ENCODE measurements at places on chromosomes 7 and 10. TPM values are rescaled to one million over a fixed set of nuclear protein-coding genes. Genes with fewer than 3 reads are reported as not detected.

- no peak for DNase-seq
Observed at GRCh38 chr10:230758-231157, 95.5 kb downstream of the ZMYND11 start.

The ACBD5 gene
- total RNA-seq = 27.9 TPM

- no peak for DNase-seq
Observed at GRCh38 chr7:135177028-135177696, 6.7 kb upstream of the CYREN start.

The ODAD2 gene
- 4.5 TPM for total RNA-seq

The C10orf90 gene
- not detected for total RNA-seq

DNA sequence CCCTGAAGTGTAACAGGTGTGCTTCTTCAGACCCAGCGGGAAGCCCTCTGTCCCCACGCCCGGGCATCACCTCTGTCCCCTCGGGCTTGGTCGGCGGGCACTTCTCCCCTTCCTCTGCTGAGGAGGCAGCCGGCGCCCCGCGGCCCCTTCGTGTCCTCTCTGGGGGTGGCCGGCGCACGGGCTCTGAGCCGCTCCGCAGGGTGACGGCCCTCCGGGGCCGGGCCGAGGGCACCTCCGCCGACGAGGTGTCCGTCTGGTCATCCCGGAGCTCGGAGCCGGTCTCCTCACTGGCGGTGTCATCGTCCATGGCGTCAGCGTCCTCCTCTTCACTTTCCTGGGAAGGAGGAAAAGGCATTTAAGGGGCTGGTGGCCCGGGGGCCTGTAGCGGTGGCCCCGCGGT, 239.0 kb downstream of the SFMBT2 start:
- no peak for DNase-seq

- DNase-seq = no peak
Observed at GRCh38 chr7:144118341-144118740, 4.6 kb upstream of the OR2A14 start.

DNA sequence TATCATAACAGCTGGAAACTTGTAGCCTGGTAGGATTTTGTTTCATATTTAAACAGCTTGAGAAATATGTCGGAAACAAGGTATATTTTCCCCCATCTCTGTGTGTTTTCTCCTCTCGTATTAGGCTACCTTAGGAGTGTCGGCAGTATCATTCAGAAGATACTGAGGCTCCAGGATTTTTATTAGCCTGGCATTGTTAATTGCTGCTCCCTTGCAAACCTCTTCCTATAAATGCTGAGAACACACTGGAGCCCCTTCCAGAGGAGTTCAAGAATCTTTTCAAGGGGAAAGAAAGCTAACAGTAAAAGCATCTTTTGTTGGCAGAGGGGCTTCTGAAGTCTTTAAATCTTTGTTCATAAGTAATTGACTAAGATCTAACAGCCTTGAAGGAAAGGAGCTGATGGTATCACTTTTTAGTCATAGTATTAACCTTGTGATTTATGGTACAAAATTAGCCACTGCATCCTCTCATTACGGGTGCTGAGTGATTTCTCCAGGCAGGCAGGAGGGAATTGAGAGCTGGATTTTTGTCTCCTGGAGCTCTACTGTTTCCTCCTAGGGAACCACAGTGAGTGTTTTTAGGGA, 998.7 kb downstream of the LRMDA start:
- DNase-seq = no peak

- peak; percentile 92 for DNase-seq
Observed at GRCh38 chr7:99551767-99552463, at the start of gene FAM200A. FAM200A (minus strand) TSS chr7:99552114; CDS start chr7:99548407, 3,707 bp downstream.

DNA sequence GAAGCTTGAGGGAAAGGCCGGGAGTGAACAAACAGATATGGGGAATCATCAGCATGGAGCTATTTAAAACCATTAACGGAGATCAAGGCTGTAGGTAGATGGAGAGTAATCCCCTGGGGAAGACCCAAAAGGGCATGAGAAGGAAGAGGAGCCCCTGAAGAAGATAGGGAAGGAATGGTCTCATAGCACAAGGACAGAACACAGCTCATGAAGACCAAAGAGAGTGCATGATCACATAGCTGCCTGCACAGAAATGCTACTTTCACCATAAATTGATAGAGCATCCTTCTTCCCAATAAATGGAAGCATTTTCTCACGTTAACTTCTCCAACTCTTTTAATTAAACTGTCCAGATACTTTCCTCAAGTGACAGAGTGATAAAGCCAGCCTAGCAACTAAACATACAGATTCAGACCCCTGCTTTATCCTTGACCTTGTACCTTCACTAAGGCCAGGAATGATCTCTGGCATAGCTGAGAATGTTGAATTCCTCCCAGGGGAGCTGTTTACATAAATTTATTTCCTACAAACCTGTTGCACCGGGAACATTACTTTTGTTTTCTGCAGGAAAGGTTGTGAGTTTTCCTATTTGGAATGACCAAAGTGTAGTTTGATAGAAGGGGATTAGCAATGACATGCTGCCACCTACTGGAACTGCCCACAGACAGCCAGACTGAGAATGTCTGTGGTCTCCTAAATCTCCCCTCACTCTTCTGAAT, 110.8 kb upstream of the LRGUK start:
- DNase-seq = no peak

DNA sequence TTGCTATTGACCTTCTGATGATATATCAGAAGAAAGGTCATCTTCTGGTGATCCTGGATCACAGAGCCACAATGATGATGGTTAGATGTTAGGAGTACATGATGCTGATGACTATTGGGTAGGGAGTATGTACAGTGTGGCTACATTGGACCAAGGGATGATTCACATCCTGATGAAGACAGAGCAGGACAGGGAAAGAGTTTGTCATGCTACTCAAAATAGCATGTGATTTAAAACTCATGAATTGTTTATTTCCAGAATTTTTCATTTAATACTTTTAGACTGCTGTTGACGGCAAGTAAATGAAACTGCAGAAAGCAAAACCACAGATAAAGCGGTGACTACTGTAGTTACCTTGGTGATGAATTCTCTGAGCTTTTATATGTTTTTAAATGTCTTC, 397.3 kb downstream of the PPP1R3A start:
- no peak for DNase-seq

- no peak for DNase-seq
Observed at GRCh38 chr10:110461530-110461929, 36.2 kb upstream of the DUSP5 start.

The PRF1 gene
- total RNA-seq = 29.5 TPM

The H2BK1 gene
- total RNA-seq = not detected

The CHAT gene
- total RNA-seq = not detected

The WNT8B gene
- total RNA-seq = 0.18 TPM

The PAPOLB gene
- 0.24 TPM for total RNA-seq

GRCh38 chr7:106313456-106313901, 28.7 kb upstream of the NAMPT start:
- DNase-seq = no peak

The ZNRF2 gene
- 26.6 TPM for total RNA-seq

GRCh38 chr10:99784016-99784726, 1.7 kb downstream of the ABCC2 start:
- DNase-seq = no peak

The AQP1 gene
- 826 TPM for total RNA-seq

The ANKIB1 gene
- total RNA-seq = 48.0 TPM

- DNase-seq = no peak
Observed at GRCh38 chr10:100043344-100043743, 33.6 kb upstream of the DNMBP start.

DNA sequence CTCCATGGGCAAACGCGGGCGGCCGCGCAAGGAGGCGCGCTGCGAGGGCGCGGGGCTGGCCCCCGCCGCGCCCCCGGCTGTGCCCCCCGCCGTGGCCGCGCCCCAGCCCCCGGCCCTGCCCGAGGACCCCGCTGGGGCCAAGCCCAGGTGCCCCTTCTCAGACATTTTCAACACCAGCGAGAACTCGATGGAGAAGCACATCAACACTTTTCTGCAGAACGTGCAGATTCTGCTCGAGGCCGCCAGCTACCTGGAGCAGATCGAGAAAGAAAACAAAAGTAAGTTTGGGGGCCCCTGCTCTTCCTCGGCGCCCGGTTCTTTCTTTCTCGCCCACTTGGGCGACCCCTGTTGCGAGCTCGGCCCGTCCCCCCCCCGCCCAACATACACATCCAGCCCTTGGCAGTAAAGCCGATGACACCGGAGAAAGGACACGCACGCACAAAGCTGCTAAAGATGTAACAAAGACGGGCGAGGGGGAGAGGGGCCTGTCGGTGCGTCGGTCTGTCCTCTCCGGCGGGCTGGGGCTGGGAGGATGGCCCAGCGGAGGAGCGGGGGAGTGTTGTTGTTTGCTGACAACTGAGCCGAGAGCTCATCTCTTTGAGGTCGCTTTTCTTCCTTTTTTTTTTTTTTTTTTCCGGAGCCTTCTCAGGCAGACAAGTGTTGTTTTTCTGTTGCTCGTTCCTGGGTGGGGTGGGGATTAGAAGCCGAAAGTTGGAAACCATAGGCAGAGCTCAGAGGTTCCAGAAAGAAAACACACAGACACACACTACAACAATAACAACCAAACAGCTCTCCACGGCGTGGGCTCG, 604 bp downstream of the MXI1 start:
- no peak for DNase-seq

DNA sequence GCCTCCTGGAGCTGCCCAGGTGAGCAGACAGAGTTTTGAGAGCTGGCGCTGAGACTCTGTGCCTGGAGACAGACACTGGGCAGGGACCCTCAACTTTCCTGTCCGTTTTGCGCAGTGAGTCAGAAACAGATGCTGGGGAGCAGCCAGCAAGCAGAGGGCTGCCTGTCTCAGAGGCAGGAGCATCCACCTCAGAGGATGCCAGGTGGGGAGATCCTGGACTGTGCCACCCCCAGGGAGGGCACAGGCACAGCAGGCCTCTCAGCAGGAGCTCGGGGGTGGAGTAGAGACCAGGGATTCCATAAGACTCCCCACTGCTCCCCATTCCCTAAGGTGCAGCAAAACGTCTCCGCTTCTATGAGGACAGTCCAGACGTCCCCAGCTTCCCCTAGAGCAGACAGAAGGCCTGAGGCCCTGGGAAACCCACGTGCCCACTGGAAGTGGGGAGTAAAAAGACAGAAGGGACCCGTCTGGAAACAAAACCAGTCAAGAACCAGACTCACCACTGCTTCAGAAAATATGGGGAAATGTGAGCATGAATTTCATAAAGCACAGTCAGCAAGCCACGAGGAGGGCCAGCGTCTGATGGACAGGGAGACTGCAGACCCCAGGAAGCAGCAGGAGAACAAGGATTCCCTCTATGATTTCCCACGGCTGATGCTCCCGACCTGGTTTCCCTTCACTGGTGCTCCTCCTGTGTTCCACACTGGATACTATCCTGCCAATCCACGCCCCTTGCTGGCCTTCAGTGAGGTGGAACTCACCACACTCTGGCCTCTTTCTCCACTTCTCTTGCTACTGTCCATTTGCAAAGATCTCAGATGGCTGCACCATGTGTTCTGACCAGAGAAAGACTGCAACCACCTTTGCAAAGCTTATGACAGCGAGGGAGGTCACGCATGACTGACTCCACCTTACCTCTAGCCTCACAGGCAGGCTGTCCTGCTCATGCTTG, 151.3 kb upstream of the FAM20C start:
- peak; percentile 49 for DNase-seq

DNA sequence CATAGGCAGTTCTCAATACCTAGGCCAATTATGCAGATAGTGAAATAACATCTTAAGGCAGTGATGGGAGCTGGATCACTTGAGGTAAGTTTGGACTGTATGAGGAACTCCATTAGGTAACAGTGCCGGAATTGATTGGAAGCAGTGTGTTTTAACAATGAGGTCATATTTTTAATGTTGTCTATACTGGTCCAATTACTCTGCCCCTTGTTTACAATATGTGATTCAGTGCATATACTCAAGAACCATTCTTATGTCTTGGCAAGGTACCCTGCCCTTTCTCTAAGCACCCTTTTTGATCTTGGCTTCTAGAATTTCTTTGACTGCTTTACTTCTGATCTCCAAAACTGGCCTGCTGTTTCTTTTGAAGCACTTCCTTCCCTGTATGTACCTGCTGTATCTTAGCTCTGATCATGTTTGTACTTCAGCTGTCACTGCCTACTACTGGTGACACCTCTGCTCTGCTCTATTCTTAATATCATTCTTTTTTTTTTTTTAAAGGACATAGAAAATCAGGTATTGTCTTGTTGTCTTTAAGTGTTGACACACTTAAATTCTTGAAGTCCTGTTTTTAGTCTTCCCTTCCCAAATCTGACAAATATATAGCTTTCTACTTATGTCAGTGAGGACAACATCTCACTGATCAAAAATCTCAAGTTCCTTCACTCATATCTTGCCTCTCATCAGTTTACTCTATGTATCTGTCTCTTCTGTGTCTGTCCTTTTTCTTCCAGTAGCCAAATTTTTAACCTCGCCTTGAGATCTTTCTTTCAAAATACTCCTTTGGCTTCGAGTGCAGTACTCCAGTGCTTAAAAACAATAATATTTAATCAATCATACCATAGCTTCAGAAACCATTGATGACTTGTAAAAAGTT, 46.4 kb upstream of the RPA3 start:
- no peak for DNase-seq

The CALML5 gene
- not detected for total RNA-seq

GRCh38 chr10:4887501-4887900, 61.5 kb downstream of the AKR1E2 start:
- DNase-seq = no peak

DNA sequence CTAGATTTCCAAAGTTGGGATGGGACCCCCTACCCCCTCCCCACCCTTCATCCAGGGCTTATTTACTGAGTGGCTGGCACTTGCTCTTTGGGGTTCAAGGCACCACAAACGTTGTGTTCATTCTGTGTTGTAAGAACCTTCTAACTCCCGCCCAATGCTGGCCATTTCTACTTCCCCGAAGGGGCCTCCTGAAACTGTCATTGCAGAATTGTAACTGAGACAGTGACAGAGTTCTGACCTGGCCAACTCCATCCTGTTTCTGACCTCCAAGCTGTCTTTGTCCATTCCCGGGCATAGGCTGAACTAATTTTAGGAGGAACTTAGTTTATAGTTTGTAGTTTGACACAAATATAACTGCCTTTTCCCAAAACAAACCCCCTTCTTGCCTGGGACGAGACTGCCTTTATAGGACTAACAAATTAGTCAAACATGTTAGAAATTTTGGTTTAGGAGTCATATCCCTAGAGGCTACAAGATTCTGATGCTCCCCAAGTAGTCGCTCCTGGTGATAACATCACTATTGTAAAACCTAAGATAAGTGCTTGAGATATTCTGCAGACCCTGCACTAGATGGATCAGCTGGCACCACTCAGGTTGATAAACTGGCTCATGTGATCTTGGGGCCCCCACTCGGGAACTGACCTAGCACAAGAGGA, 34.8 kb upstream of the ZMIZ2 start:
- no peak for DNase-seq

GRCh38 chr10:24938076-24938475, 14.3 kb downstream of the PRTFDC1 start:
- no peak for DNase-seq

DNA sequence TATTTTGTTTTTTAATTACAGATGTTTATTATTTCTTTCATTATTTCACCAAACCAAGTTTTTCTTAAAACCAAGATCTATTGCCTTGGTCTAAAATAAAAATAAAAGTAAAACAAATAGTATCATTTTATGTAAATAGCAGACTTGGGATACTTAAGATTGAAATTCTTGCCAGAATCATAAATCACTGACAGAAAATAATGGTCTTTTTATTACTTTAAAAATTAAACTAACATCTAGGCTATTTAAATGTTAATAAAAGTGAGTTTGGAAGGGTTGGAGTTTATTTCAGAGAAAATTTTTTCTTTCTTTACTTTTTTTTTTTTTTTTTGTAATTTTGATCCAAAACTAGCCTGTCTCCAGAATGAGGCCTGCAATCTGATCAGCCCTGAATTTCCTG, 568.0 kb upstream of the IGFBP3 start:
- no peak for DNase-seq

The NKX1-2 gene
- not detected for total RNA-seq

The ITGA8 gene
- total RNA-seq = 23.4 TPM

GRCh38 chr7:23129036-23129435, 23.5 kb downstream of the KLHL7 start:
- DNase-seq = no peak
